ENCODE measurements at places on chromosomes 3 and 15. TPM values are rescaled to one million over a fixed set of nuclear protein-coding genes. Genes with fewer than 3 reads are reported as not detected.

The STT3B gene
- 154 TPM for polyA plus RNA-seq

The EFCC1 gene
- polyA plus RNA-seq = 18.0 TPM

The CFAP91 gene
- polyA plus RNA-seq = 7.8 TPM

The HMCES gene
- 45.7 TPM for polyA plus RNA-seq

GRCh38 chr3:71545330-71545729 is 38.2 kb downstream of the FOXP1 start:
- no peak for DNase-seq

GRCh38 chr3:134328147-134328591 is 46.1 kb downstream of the AMOTL2 start:
- DNase-seq = no peak

- no peak for DNase-seq
Measured at GRCh38 chr3:159672728-159673688, 315.6 kb upstream of the IL12A start.

- no peak for DNase-seq
Measured at GRCh38 chr15:80586161-80586560, 108.9 kb upstream of the ABHD17C start.

- DNase-seq = peak; percentile 50
Measured at GRCh38 chr3:153162513-153163392, 727 bp downstream of the RAP2B start.

- no peak for DNase-seq
Measured at GRCh38 chr3:9749296-9749644, 482 bp upstream of the OGG1 start.

DNA sequence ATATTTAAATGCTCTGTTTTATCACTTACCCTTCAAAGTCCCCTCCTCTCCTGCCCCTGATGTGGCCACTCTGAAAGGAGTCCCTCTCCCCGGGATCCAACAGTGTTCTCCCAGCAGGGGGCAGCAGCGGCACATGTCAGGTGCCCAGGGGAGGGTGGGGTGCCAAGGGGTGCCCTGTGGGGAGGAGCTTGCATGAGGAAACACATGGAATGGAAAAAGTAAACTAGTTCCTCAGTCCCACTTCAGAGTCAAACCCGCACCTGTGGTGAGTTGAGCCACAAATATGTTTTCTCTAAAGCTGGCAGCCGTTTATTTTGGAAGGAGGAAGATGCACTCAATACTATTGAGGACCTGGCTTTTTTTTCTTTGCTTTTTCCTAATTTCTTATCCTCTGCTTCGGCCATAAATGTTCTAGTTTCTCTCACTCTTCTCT is 30.1 kb upstream of the NRROS start:
- peak; percentile 62 for DNase-seq

- no peak for DNase-seq
Measured at GRCh38 chr3:197545571-197545970, 10.2 kb downstream of the BDH1 start.
